A172 (cell line): ENCODE measurements at places on chromosomes 4 and X.

DNA sequence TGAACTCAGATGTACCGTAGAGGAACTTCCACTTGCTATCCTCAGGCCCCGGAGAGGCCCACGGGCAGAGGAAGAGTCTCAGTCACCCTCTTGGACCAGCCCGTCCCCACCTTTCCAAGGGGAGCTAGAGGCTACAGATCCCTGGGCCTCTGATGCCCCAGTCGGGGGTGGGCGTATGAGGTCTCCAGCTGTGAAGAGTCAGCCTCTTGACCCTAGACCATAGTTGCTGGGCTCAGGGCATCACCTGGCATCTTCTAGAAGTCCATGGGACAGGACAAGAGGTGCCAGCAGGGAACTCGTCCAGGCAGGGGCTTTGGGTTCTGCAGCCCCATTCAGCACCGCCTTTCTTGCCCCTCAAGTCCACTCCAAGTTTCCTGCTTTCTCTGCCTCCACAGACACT lies 11.6 kb downstream of the SASH3 start:
- DNase-seq, result no peak

DNA sequence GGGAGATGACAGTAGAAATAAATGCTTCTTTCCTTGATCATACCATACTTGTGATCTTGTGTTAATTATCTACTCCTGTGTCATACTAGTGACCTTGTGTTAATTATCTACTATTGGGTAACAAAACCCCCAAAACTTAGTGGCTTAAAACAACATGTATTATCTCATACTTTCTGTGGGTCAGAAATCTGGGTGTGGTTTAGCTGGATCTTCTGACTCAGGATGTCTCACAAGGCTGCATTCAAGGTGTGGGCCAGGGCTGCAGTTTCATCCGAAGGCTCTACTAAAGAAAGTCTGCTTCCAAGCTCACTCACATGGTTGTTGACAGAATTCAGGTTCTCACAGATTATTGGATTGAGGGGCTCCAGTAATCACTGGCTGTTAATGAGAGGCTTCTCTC lies 70.3 kb upstream of the NDP start:
- no peak for DNase-seq

DNA sequence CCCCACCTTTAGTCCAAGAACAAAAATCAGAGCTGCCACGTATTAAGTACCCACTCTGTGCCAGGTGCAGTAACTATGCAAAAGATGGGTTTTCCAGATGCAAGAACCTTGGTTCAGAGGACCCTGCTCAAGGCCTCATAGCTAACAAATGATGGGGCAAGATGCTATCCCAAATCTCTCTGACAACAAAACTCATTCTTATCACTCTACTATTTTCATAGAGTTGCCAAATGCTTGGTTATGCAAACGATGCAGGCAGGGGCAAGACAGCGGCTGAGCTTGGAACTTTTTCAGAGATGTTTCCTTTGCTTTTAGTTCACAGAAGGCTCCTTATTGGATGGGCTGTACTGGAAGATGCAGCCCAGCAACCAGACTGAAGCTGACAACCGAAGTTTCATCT lies 30.5 kb downstream of the PKD2 start:
- no peak for DNase-seq

GRCh38 chr4:186939226-186939625 lies 215.6 kb upstream of the FAT1 start:
- DNase-seq, result no peak

GRCh38 chr4:1812720-1813119 lies 19.6 kb downstream of the FGFR3 start:
- DNase-seq, result no peak

- no peak for DNase-seq
These were observed 72.6 kb downstream of the ANAPC4 start for GRCh38 chr4:25449688-25450087.
